Ecto neural progenitor cell (in vitro differentiated cells): ENCODE measurements at places on chromosomes 6 and 20.

- no peak for DNase-seq
Measured at GRCh38 chr6:25670793-25671513, 18.9 kb downstream of the SCGN start.

GRCh38 chr6:143545976-143546547 lies 34.5 kb upstream of the FUCA2 start:
- DNase-seq, result no peak

- DNase-seq, result no peak
Measured at GRCh38 chr20:33889312-33889711, 78.2 kb downstream of the CHMP4B start.

- no peak for DNase-seq
Measured at GRCh38 chr6:34005901-34006531, 139.9 kb downstream of the GRM4 start.

DNA sequence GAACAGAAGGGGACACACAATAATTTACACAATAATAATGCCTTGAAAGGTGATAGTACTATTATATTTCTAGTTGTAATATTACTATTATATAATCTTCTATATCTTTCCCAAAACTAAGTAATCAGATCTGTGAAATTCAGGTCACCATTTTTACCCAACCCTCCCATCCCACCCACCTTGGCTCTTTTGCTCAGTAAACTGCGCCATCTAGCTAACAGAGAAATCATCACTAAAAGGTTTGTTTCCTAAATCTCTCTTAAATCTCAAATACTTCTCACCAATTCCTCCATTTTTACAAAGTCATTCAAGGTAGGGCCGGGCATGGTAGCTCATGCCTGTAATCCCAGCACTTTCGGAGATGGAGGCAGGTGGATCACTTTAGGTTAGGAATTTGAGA lies 83.4 kb downstream of the CDK19 start:
- no peak for DNase-seq

DNA sequence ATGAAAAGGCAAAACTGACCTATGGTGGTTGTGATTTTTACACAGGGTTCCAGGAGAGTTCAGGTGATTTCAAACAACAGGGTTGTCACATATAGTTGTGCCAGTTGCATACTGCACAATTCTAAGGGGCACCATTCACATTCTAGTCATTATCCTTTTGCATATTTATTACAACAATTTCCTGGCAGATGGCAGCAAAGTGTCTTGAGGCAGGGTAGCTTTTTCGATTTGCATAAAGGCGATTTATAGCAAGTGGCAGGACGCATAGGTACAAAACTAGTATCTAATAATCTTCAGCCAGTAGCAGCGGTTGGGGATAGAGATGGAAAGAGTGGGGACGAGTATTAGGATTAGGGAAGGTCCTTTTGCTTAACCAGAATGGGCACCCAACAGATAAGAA lies 46.5 kb upstream of the TRAF3IP2 start:
- no peak for DNase-seq
